ENCODE measurements at places on chromosomes 2 and 18. TPM values are rescaled to one million over a fixed set of nuclear protein-coding genes. Genes with fewer than 3 reads are reported as not detected.

- DNase-seq = no peak
Observed at GRCh38 chr2:68216454-68217310, 35.6 kb downstream of the PPP3R1 start.

FSIP2 gene
- total RNA-seq = under 0.01 TPM

LYPD6B gene
- 0.94 TPM for total RNA-seq

IL18R1 gene
- total RNA-seq = not detected

GRCh38 chr2:47112665-47113435 lies 42.3 kb downstream of the STPG4 start:
- no peak for DNase-seq

CENPA gene
- total RNA-seq = 1.5 TPM

ASB18 gene
- total RNA-seq = 0.24 TPM

All from myocyte (in vitro differentiated cells).